Tibial nerve (tissue), 4 donors: ENCODE measurements at places on chromosomes 3 and 15. TPM values are rescaled to one million over a fixed set of nuclear protein-coding genes. Genes with fewer than 3 reads are reported as not detected.

GRCh38 chr3:163939926-163940325 is 1138.4 kb downstream of the SI start:
- no peaks in the 10 kb centered on the region for H3K27me3 ChIP-seq
- DNase-seq: no peak
- no peaks in the 10 kb centered on the region for H3K4me1 ChIP-seq

DNA sequence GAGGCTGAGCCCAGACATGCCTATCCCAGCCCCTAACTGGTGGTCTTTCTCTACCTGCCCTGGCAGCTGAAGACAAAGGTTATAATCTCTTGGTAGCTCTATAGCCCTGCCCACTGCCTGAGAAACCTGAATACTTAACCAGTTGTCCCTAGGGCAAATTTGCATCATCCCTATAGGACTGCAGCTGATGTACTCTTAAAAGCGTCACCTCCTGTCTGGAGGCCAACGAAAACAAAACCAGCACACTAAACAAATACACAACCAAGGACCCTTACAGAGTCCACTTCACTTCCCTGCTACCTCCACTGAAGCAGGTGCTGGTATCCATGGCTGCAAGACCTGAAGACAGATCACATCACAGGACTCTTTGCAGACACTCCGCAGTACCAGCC is 98.0 kb downstream of the KCNAB1 start:
- H3K27ac ChIP-seq: no peak overlapping the region
- no peaks in the 10 kb centered on the region for H3K36me3 ChIP-seq
- no peaks in the 10 kb centered on the region for H3K27me3 ChIP-seq
- H3K4me3 ChIP-seq: no peak overlapping the region
- no peaks in the 10 kb centered on the region for H3K4me1 ChIP-seq
- no peak for DNase-seq

GRCh38 chr15:43769584-43770228 is 7.1 kb downstream of the ELL3 start:
- H3K36me3 ChIP-seq: peaks cover 27% of the 10 kb centered on the region
- DNase-seq: peak; percentile 79
- no peak overlapping the region for H3K4me3 ChIP-seq
- H3K27me3 ChIP-seq: no peaks in the 10 kb centered on the region
- H3K4me1 ChIP-seq: no peaks in the 10 kb centered on the region

DAZL gene
- total RNA-seq: not detected

GRCh38 chr3:69511361-69511760 is 125.5 kb upstream of the FRMD4B start:
- no peak overlapping the region for H3K27ac ChIP-seq
- peaks cover 18% of the 10 kb centered on the region for H3K4me1 ChIP-seq
- H3K36me3 ChIP-seq: no peaks in the 10 kb centered on the region
- DNase-seq: no peak
- no peaks in the 10 kb centered on the region for H3K27me3 ChIP-seq

- no peak for DNase-seq
- H3K27me3 ChIP-seq: no peaks in the 10 kb centered on the region
- no peaks in the 10 kb centered on the region for H3K36me3 ChIP-seq
These were observed 70.2 kb downstream of the CLDN1 start for GRCh38 chr3:190252080-190252479.

GRCh38 chr3:135050536-135050935 is 255.5 kb downstream of the EPHB1 start:
- H3K4me1 ChIP-seq: no peaks in the 10 kb centered on the region
- H3K36me3 ChIP-seq: no peaks in the 10 kb centered on the region
- H3K27ac ChIP-seq: no peak overlapping the region
- no peak for DNase-seq
- H3K4me3 ChIP-seq: no peak overlapping the region

DNA sequence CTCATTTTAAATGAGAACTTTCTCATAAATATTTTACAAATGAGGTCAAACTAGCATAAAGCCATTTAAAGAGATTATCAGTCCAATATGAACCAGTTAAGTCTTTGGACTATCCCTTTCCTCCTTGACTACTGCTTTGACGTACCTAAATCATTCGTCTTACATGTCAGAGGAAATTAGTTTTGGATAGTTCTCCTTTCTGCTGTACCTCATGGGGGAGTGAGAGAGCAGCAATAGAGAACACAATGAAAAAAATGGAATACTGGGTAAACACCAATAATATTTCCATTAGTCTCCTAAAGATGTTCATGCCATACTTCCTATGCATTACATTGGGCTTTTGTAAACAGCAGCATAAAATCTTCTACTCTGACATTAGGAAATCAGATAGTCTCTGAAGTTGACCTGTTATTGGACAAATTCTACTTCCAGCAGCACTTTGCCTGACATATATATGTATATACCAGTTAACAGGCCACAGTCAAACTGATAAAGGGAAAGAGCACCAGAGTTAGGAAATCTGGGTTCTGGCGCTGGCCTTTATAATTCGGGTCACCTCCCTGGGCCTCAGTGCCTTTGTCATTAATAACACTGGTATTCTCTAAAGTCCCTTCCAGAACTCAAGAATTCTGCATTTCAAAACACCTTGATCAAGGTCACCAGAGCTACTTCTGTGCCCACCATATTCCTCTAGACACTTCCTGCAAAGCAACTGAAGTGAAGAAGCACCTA is 26.8 kb downstream of the TIMMDC1 start:
- DNase-seq: no peak
- H3K4me3 ChIP-seq: no peak overlapping the region
- no peaks in the 10 kb centered on the region for H3K36me3 ChIP-seq
- no peaks in the 10 kb centered on the region for H3K4me1 ChIP-seq
- no peaks in the 10 kb centered on the region for H3K27me3 ChIP-seq
- H3K27ac ChIP-seq: no peak overlapping the region

GRCh38 chr3:123157598-123158287 is 44.0 kb upstream of the SEC22A start:
- H3K27ac ChIP-seq: no peak overlapping the region
- no peaks in the 10 kb centered on the region for H3K27me3 ChIP-seq
- no peak overlapping the region for H3K4me3 ChIP-seq
- H3K36me3 ChIP-seq: peaks cover 98% of the 10 kb centered on the region
- DNase-seq: no peak

AGBL1 gene
- 0.21 TPM for total RNA-seq

- DNase-seq: no peak
- H3K36me3 ChIP-seq: no peaks in the 10 kb centered on the region
These were observed 398.1 kb upstream of the ARPP21 start for GRCh38 chr3:35241236-35241635.

- peaks cover 5% of the 10 kb centered on the region for H3K4me1 ChIP-seq
- H3K36me3 ChIP-seq: no peaks in the 10 kb centered on the region
- peak overlapping the region; percentile 65 for H3K27ac ChIP-seq
These were observed 51.6 kb upstream of the CP start for GRCh38 chr3:149273096-149273751.

DNA sequence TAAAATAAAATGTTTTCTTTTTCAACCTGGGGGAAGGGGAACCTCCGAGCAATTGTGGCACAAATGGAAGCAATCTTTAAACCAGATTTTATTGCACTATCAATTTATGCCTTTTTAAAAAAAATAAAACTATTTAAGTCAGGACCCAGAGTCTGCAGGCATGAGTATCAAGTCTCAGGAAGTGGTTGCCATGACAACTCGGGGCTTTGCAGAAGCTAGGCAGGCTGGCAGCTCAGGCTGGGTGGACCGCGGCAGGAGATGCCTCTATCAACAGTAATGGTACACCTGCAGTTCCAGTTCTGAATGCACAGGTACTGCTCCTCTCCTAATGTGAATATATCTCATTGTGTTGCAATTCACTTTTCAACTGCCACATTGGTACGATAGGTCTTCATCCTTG is 447.7 kb downstream of the GABRG3 start:
- DNase-seq: no peak
- no peak overlapping the region for H3K4me3 ChIP-seq
- H3K4me1 ChIP-seq: no peaks in the 10 kb centered on the region
- H3K36me3 ChIP-seq: no peaks in the 10 kb centered on the region
- no peaks in the 10 kb centered on the region for H3K27me3 ChIP-seq

DNA sequence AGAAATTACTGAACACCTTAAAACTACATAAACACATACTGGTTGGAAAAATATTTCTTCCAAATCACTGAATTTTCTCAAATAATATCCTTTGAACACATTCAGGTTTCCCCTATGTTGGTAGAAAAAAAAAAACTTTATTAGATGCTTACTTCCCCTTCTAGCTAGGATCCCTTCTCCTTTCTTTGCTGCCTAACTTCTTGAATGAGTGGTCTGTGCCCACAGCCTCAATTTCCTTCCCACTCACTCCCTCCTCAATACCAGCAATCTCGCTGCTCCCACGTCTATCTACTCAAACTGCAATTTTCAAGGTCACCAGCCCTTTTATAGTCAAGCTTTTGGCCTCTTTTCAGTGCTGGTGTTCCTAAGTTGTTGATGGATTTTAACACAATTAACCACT is 8.3 kb downstream of the CD200R1 start:
- no peaks in the 10 kb centered on the region for H3K4me1 ChIP-seq
- no peak for DNase-seq
- no peaks in the 10 kb centered on the region for H3K36me3 ChIP-seq
- H3K27me3 ChIP-seq: no peaks in the 10 kb centered on the region

GRCh38 chr15:99331381-99331780 is 80.1 kb downstream of the LRRC28 start:
- H3K27me3 ChIP-seq: no peaks in the 10 kb centered on the region
- H3K4me3 ChIP-seq: no peak overlapping the region
- no peaks in the 10 kb centered on the region for H3K36me3 ChIP-seq
- no peak for DNase-seq
- H3K27ac ChIP-seq: no peak overlapping the region
- no peaks in the 10 kb centered on the region for H3K4me1 ChIP-seq

DNA sequence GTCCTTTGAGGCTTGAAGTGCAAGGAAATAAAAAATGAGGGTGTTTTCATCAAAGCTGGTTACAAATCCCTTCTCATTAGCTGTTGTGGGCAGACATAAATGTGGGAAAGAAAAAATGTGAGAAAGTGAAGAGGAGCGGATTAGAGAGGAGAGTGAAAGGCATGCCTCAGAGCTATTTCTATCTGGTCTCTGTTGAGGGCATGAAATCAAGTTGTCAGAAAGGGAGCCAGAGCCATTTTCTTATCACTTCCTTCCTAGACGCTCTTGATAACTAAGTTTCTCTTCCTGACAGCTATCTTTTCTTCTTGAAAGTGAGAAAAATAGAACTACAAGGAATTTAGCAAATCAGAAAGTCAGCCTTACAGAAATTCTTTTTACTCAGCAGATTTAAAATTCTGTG is 20.8 kb upstream of the CAPN3 start:
- no peaks in the 10 kb centered on the region for H3K36me3 ChIP-seq
- H3K4me1 ChIP-seq: no peaks in the 10 kb centered on the region
- H3K27ac ChIP-seq: no peak overlapping the region
- no peak overlapping the region for H3K4me3 ChIP-seq
- DNase-seq: no peak
- no peaks in the 10 kb centered on the region for H3K27me3 ChIP-seq

DNA sequence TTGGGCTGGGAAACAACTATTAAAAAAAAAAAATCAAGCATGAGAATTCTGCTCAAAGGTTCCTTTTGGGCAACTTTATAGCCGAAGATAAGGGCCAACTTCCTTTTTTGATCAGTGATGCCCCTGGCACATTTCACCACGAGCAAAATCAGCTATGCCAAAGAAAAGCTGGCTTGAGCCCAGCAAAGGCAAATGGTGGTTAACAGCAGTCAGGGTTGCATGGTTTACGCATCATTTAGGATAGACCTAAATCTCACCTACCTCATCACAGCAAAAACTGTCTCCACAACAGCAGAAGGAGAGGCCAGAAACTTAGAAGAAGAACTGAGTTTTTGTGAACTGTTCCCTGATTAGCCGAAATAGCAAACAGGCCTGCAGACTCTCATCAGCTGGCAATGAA is 220.1 kb upstream of the CDIN1 start:
- H3K4me3 ChIP-seq: no peak overlapping the region
- DNase-seq: no peak
- no peaks in the 10 kb centered on the region for H3K27me3 ChIP-seq
- H3K36me3 ChIP-seq: no peaks in the 10 kb centered on the region
- H3K27ac ChIP-seq: no peak overlapping the region
- peaks cover 15% of the 10 kb centered on the region for H3K4me1 ChIP-seq

- H3K36me3 ChIP-seq: no peaks in the 10 kb centered on the region
- no peaks in the 10 kb centered on the region for H3K27me3 ChIP-seq
- no peak for DNase-seq
- no peaks in the 10 kb centered on the region for H3K4me1 ChIP-seq
- H3K4me3 ChIP-seq: no peak overlapping the region
These were observed 14.7 kb downstream of the RHOV start for GRCh38 chr15:40859206-40859851.

DNA sequence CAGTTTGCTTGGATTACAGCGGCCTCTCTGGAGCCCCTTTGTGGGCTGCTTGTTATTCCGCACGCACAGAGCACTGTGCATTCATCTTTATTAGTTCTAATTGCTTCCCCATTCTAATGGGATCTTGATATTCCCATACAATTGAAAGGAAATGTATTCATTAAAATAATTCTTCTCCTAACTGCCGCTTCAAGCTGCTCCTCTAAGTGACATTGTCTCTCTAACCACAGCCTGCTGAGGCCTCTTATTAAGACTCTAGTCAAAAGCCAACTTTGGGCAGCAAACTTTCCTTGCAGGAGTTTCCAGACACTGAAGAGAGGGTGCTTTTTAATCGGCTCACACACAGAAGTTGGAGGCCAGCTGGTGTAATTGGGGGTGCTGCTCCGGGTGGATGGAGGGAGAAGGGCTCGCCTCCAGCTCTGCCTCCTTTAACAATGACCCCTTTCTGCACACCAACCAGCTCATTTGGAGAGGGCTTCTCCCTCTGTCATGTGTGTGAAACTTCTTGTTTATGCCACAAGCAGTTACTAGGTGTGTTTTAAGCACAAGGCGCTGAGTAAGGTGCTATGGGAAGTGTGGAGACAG is 5.6 kb upstream of the MAGEF1 start:
- H3K36me3 ChIP-seq: no peaks in the 10 kb centered on the region
- peak overlapping the region; percentile 92 for H3K27ac ChIP-seq
- DNase-seq: no peak
- H3K4me1 ChIP-seq: no peaks in the 10 kb centered on the region
- H3K4me3 ChIP-seq: no peak overlapping the region

- H3K36me3 ChIP-seq: peaks cover 4% of the 10 kb centered on the region
- H3K27ac ChIP-seq: no peak overlapping the region
- no peak overlapping the region for H3K4me3 ChIP-seq
These were observed 7.5 kb upstream of the TATDN2 start for GRCh38 chr3:10240799-10241198.

- H3K27me3 ChIP-seq: no peaks in the 10 kb centered on the region
- no peaks in the 10 kb centered on the region for H3K4me1 ChIP-seq
- H3K4me3 ChIP-seq: no peak overlapping the region
- no peaks in the 10 kb centered on the region for H3K36me3 ChIP-seq
These were observed 141.8 kb downstream of the ZPLD1 start for GRCh38 chr3:102576651-102577050.

SHQ1 gene
- total RNA-seq: 25.3 TPM

GRCh38 chr3:64694114-64694513 is 6.3 kb upstream of the ADAMTS9 start:
- no peak overlapping the region for H3K27ac ChIP-seq
- no peaks in the 10 kb centered on the region for H3K36me3 ChIP-seq
- H3K27me3 ChIP-seq: no peaks in the 10 kb centered on the region
- no peak for DNase-seq
